COR-L47 (cell line): ENCODE measurements at places on chromosomes 4 and X.

DNA sequence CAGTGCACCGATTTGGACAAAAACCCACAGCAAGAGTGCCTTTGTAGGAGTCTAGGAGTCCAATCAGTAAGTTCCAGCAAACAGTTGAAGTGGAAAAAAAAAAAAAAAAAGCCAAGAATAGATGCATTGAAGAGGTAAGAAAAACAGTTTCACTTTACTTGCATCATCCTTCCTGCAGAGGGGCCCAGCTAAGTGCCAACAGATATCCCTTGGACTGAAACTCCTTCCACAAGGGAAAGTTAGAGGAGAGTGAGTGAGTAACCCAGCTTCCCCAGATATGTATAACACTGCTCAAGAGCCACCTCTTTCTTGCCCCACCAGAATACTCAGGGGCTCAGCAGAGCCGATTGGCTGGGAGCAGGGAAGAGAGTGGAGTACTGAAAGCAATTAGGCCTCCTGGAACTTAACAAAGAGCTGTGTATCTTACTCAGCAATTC is 617.7 kb upstream of the SMIM31 start:
- no peak for DNase-seq

DNA sequence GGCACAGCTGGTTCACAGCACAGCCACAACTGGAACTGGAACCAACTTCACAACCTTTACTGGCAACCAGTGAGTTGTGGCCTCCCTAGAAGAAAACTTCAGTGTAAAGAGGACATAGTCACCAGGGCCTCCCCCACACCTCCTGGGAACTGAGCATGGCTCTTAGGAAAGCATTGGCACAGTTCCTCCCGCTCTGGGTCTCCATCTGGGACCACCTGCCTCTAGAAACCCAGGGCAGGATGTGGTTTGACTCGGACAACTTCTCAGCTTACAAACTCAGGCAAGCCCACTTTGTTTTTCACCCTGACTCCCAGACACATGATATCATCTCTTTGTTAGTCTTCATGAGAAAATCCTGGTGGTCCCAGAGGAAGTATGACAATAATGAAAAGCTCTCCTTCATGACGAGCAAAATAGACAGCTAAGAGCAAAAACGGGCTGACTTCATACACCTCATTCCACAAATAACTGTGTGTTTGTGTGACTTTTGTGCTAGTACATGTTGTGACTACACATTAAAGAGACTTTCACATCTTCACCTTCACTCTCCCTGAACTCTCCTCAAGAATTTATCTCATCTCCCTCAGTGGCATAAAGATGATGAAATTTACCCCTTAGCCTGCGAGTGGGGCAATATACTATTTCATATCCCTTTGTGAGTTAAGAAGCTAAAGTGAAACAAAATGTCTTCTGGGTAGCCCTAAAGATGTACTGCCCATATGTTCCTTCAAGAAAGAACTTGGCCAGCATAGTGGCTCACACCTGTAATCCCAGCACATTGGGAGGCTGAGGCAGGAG is 75.4 kb downstream of the SH3KBP1 start:
- no peak for DNase-seq

GRCh38 chr4:25760518-25761157 is 102.2 kb downstream of the SEL1L3 start:
- no peak for DNase-seq

DNA sequence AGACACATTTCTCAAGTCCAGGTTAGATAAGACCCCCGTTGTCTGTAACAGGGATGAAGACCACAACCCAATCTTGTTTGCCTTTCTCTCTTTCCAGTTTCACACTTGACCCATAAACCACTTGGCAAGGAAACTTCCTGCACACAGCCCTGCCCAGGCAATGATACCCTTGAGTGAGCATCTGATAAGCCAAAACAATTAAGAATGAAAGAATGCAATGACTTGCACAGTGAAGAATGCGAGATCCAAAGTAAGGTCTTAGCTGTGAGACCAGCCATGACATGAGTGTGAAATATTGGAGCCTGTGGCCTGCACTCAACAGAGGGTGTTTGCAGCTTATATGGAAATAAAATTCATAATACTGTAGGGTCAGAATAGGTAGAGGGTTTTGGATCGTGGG is 37.9 kb upstream of the MXRA5 start:
- no peak for DNase-seq

DNA sequence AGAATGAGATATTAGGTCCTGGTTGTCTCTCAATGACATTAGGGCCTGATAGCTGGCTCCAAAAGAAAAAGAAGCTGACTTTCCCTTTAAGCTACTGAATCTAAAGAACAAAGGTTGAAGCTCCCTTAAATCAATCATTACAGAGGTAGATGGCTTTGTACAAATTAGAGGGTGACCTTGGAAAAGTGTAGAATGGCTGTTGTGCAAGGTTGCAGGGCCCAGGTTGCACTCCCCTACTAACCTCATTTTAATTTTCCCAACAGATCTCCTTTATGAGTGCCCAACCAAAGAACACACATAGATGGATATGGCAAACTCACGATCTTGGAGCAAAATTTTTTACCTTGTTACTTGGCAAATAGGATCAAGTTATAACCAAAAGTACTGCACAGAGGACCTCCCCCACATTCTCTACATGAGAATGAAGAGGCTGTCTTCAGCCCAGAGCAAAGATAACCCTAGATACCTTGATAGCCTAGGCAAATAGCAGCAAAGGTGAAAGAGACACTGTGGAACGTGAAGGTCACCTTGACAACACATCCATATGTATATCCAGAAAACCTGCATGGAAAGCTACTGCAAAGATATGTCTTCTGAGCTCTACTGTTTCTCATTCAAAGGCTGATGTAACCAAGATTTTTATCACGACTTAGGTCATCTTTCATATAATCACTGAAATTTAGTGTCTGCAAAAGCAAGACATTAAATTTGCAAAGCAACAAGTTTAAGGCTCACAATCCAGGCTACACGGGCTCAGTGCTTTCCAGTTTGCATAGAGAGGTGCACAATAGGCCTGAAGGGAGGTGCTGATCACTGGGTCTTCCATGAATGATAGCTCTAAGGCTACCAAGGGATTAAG is 23.0 kb downstream of the KLB start:
- DNase-seq = no peak

DNA sequence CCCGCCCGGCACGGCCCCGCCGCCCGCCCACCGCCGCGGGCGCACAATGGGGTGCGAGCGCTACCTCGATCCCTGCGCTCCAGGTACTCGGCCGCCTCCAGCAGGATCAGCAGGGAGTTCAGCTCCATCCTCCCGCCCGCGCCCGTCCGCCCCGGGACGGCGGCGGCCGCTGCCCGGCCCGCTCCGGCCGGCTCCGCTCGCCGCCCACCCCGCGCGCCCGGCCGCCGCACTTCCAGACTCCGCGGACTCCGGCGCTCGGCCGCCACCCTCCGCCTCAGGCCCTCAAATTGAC is at the start of gene MXD4:
TSS of gene MXD4 (minus strand) at position 257 of the 292 bp plus-strand sequence. CDS start at position 128, 129 bp downstream.
- DNase-seq = no peak
